Kasumi-1 (cell line): ENCODE measurements at places on chromosomes 13 and 19.

DNA sequence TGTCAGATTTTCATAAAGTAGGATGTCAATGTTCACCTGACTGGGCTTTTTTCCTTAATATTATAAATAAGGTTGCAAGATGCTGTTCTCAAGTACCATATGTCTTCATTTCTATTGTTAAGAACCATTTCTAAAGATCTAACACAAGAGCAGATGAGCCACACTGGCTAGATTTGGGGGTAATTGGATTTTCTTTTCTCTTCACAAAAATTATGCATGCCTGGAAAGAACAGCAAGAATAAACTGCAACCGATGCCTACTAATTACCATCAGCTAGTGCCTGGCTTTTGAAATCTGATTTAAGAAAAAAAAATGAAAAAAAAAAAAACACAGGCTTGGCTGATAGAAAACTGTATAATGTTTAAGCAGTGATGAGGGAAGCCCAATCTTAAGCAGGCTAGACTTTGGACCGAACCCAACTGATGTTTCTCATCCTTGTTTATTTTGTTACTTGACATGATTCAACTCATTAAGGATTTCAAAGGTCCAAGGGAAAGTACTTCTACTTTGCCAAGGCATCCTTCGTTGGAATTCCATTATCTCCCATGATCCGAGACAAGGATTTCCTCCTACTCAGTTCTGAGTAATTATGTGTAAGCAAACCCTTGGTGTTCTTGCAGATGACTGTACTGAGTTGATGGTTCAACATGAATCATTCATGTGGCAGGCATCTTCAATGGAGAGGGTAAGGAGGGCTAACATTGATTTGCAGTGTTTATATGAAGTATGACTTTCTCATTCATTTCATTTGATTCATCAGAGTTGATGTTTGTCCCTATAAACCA is 300.5 kb downstream of the SPRY2 start:
- no peak for DNase-seq

DNA sequence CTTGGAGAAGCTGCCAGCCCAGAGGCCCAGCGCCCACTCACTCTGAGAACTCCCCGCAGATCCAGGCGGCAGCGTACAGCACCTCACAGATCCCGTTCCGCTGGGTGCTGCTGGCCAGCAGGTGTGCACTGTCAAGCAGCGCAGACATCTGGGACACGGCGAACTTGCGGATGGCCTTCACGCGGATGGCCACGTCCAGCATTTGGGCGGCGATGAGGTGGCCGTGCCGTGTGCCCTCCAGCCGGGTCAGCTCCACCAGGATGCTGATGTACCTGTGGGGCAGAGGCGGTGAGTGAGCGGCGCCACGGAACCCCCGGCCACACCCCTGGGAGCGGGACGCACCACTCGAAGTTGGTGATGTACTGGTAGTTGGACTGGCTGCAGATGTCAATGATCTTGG is 24.1 kb downstream of the IZUMO4 start:
- no peak for DNase-seq

- no peak for DNase-seq
Observed at GRCh38 chr13:87537951-87538350, 133.2 kb upstream of the SLITRK5 start.

GRCh38 chr13:64446372-64446771 is 2783.8 kb downstream of the PCDH9 start:
- peak; percentile 18 for DNase-seq

- DNase-seq: no peak
Observed at GRCh38 chr19:29673451-29674371, 8.4 kb downstream of the PLEKHF1 start.

GRCh38 chr13:40786568-40786996 is 2.8 kb upstream of the SLC25A15 start:
- no peak for DNase-seq

- DNase-seq: no peak
Observed at GRCh38 chr19:5580161-5580571, 12.4 kb upstream of the TINCR start.

GRCh38 chr13:67150608-67151007 is 79.5 kb downstream of the PCDH9 start:
- no peak for DNase-seq

GRCh38 chr13:76331943-76332712 is 554.1 kb downstream of the KCTD12 start:
- peak; percentile 40 for DNase-seq

GRCh38 chr13:20348018-20348417 is 115.9 kb upstream of the GJB6 start:
- DNase-seq: no peak

DNA sequence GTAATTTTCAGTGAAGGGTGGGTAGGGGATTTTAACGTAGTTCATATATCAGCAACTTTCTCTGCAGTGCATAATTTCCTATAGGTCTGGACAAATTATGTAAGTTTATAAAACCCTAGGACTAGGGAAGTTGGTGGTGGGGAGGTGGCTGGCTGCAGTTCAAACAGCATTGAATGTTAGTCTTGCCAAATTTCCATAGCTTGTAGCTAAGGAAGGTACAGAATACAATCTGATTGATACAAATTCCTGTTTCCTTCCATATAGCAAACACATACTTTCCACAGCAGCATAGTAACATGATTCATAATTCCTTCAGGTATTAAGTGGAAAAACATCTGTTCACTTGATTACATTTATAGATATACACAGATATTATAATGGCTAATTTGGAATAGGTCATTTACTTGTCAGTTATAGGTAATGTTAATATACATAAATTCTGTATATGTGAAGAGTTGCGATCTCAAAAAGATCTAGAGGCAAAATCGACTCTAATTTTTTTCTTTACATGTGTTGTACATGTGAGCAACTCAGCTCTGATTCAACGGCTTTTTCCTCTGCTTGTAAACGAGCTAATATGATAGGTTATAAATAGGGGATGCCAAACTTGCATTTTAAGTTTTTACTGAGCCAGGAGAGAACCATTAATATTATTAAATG is 233.4 kb upstream of the CSNK1A1L start:
- DNase-seq: no peak

- DNase-seq: no peak
Observed at GRCh38 chr13:79384022-79384610, 21.9 kb downstream of the RBM26 start.

GRCh38 chr13:44934724-44935123 is 54.5 kb downstream of the NUFIP1 start:
- no peak for DNase-seq

DNA sequence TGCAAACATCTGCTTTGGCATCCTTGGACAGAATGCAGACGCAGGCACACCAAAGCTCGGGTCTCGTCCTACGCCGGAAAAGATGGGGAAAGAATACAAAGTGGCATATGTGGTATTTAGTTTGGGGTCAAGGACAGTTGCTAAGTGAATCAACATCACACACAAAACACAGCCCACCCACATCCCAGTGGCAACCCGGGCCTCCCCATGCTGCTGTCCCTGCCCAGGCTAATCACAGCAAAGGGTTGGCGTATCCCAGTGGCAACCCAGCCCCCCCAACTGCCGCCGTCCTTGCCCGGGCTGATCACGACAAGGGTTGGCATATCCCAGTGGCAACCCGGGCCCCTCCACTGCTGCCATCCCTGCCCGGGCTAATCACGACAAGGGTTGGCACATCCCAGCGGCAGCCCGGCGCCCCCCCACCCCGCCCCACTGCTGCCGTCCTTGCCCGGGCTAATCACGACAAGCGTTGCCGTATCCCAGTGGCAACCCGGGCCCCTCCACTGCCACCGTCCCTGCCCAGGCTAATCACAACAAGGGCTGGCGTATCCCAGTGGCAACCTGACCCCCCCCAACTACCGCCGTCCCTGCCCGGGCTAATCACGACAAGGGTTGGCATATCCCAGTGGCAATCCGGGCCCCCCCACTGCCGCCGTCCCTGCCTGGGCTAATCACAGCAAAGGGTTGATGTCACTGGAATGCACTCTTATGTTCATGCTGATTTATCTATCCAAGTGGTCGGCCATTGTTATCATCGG is 167.8 kb upstream of the SOX1 start:
- no peak for DNase-seq

GRCh38 chr19:2574971-2575630 is 99.2 kb downstream of the GADD45B start:
- DNase-seq: no peak

DNA sequence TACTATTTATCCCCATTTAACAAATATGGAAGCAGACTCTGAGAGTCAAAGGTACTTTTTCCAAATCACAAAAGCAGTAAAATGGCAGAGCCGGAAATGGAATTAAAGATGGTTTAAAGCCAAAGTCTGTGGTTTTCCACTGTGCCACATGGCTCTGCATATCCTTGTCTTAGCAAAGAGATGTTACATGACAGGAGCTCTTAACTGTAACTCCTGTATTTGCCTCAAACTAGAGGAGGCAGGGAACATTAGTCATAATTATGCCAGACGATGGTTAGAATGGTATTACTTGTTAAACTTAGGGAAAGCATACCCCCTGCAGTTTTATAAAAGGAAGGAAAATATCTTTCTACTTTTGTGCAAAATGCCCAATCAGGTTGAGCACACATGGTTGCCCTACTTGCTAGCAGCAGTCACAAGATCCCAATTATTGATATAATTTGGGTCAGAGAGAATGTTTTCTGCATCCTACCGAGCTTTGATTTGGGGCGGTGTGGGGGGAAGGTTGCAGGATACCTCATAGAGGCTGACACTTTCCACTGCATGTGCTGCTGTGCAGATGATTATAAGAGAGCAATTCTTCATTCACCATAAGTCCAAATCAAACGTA is 42.0 kb upstream of the MAB21L1 start:
- DNase-seq: no peak

- no peak for DNase-seq
Observed at GRCh38 chr13:109741966-109742365, 44.4 kb downstream of the IRS2 start.

- no peak for DNase-seq
Observed at GRCh38 chr19:49186108-49186507, 28.5 kb downstream of the TRPM4 start.

GRCh38 chr13:30906411-30907051 is 460 bp downstream of the MEDAG start:
- DNase-seq: no peak

DNA sequence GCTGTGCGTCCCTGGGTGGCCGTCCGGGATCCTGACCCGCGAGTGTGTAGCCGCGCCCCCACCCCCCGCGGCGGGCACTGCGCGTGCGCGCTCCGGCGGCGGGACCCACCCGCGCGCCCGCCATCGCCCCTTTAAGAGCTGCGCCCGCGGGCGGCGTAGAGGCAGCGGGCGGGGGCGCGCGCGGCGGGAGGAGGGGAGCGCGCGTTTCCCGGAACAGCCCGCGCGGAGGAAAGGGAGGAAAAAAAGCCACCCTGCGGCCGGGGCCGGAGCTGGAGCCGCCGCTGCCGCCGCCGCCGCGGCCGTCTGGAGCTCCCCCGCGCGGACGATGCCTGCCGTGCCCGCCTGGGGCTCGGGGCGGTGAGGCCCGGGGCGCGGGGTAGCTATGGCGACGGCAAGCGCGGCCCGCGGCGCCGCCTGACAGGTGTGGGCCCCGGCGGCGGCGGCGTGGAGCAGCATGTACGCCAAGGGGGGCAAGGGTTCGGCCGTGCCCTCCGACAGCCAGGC is at the start of gene SSBP4:
TSS of gene SSBP4 (plus strand) at position 204 of the 504 bp plus-strand sequence. CDS start at position 455, 251 bp downstream.
- DNase-seq: peak; percentile 56

- DNase-seq: no peak
Observed at GRCh38 chr13:20173116-20173746, 12.4 kb upstream of the GJA3 start.

DNA sequence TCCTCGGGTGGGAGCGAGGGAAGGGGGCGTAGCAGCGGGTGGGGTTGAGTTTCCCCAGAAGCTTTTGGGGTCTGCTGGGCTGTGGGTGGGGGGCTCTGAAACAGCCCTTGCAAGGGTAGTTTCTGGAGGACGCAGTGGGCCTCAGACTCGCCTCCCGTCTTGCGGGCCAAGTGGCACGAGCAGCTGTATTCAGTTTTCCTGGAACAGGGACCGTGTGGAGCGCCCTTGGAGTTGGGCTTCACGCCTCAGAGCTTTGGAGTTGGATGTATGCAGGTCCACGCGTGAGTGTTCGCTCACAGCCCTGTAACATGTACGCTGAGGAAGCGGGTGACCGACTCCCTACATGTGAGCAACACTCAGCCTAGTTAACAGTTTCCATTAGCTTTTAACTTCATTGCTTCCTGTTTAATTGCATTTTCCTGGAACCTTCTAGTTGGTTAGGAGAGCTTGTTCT is 603 bp downstream of the TM9SF2 start:
- no peak for DNase-seq

GRCh38 chr19:54029930-54030490 is 33.7 kb downstream of the VSTM1 start:
- peak; percentile 77 for DNase-seq

- no peak for DNase-seq
Observed at GRCh38 chr13:40922437-40923040, 96.6 kb downstream of the ELF1 start.

GRCh38 chr19:15501596-15501995 is 6.7 kb upstream of the CYP4F22 start:
- DNase-seq: no peak

- DNase-seq: no peak
Observed at GRCh38 chr19:12825254-12826131, 8.9 kb downstream of the RTBDN start.

DNA sequence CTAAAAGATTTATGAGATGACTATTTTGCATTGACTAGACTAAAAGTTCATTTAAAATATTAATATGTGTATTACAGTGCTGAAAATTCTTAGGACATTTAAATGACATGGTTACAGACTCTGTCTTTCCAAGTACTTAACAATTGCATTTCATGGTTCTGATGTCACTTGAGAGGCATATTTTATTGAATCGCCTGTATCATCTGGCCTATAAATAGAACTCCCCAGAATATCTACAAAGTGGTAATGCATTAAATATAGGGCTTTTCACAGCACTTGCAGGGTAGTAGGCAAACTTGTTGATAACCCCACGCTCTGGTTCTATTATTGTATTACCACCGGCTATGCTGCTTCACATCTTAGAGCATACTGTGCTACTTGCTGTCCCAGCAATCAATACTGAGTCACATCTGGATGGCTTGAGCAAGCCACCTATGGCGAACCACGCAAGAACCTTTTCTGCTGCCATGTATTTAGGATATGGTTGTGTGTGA is 400.6 kb downstream of the HS6ST3 start:
- DNase-seq: no peak

GRCh38 chr19:29366757-29367156 is 153.8 kb upstream of the UQCRFS1 start:
- no peak for DNase-seq

DNA sequence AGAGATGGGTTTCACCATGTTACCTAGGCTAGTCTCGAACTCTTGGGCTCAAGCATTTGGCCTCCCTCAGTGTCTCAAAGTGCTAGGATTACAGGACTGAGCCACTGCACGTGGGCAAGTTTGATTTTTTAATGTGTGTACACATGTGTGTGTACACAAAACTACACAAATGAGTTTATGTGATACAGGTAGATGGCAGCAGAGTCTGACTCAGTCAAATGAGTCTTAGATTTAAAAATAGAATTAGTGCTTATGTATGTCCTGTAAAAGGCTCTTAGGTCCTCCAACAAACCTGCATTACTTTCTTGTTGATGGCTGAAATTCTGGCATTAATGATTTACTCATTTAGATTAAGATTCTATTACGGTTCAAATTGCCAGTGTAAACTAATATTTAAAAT is 293.7 kb downstream of the PCDH17 start:
- no peak for DNase-seq

GRCh38 chr19:11268783-11269267 is 6.5 kb upstream of the DOCK6 start:
- peak; percentile 64 for DNase-seq
